NCI-H2081 treated with DMSO at 0.1 percent for 48 hours (cell line): ENCODE measurements at places on chromosomes 12 and 14.

GRCh38 chr14:100612986-100613385 is 25.8 kb upstream of the BEGAIN start:
- DNase-seq: no peak

- DNase-seq: no peak
Measured at GRCh38 chr12:11578461-11578993, 70.9 kb upstream of the ETV6 start.

- peak; percentile 19 for DNase-seq
Measured at GRCh38 chr12:85390266-85390665, 110.2 kb downstream of the ALX1 start.

- DNase-seq: no peak
Measured at GRCh38 chr12:49000346-49000745, 1.2 kb upstream of the DDN start.

GRCh38 chr14:95544588-95544987 is 9.7 kb downstream of the GLRX5 start:
- DNase-seq: no peak

DNA sequence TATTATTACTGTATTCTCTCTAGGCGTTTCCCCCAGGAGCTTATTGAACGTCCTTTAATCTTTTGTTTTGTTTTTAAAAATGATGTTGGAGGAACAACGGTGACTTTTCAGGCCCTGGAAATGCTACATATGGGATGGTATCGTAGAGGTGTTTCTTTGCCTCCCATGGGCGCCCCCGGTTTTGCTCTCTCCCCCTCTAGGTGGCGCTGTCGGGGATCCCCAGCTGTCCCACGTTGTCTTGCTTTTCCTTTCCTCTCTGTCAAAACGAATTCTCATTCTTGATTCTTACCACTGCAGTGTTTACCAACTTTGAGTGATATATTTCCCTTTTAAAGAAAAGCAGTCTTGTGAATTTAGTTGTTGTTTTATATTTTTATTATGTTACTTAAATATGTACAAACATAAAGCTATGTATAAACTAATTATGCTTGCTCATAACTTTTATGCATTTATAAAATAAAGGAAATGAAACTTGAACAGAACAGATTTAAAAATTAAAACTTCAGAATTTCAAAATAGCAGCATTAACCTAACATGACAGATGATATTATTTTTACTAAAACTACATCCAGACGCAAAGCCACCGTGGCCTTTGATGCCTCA is 171.9 kb downstream of the RGS6 start:
- DNase-seq: no peak

DNA sequence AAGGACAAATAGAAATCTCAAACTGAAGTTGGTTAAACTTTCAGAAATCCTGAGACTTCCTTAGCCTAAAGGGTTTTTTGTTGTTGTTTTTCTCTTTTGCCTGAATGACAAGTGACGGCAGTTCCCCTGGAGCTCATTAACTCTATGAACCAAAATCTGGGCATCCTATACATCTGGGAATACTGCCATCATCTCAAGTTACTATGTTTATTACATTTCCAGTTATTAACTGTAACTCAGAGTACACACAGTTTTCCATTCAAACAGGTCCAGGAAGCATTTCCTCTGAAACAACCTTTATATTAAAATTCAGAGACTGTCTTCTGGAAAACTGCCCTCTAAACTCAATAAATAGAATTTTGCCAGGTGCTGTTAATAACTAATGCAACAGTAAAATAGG is 55.6 kb upstream of the CDKL1 start:
- no peak for DNase-seq

DNA sequence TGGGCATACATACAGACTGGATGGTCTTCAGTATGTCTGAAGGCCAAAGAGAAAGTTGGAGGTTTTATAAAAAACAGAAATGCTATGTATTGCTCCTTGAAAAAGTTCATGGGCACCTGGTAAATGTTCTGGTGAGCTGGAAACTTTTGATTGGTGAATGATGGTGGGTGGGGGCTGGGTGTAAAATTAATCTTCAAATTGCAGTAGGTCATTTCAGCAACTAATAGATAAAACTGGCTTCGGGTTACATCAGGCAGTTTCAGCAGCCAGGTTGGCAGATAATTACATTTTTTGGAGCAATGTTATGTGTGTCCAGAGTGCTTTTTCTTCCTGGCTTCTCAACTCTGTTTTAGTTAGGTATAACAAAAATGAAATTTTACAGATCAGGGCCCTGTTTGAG is 35.3 kb downstream of the SDR9C7 start:
- DNase-seq: no peak

DNA sequence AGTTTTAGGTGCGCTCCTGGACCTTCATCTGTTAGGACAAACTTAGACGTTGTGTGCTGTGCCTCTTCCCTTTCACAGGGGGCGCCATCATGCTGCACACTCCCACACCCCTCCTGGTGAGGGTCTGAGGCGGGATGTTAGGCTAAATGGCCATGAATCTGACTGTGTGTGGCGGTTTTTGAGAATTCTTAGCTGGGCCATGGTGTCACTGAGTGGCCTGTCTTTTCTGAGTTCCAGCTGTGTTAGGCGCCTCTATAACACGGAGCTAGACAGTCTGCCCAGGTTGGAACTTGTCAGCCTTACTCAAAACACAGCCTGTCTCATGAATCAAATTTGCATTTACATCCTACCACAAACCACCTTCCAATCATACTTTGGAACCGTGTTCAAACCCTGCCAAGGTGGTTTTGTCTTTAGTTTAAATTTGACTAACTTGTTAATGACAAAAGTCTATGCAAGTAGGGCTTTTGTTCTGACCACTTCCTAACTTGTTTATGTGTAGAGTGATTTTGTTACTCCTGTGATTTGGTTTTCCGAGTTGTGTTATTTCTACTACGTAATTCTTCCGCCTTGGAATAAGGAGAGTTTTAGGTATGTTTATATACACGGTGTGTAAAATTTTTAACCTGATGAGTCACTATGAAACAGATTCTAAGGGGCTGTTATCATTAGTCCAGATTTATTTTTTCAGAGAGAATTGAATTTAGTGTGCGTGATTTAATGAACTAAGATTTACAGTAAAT is 19.6 kb downstream of the ACVR1B start:
- no peak for DNase-seq

GRCh38 chr12:53074999-53075370 is 4.2 kb downstream of the SPRYD3 start:
- no peak for DNase-seq

DNA sequence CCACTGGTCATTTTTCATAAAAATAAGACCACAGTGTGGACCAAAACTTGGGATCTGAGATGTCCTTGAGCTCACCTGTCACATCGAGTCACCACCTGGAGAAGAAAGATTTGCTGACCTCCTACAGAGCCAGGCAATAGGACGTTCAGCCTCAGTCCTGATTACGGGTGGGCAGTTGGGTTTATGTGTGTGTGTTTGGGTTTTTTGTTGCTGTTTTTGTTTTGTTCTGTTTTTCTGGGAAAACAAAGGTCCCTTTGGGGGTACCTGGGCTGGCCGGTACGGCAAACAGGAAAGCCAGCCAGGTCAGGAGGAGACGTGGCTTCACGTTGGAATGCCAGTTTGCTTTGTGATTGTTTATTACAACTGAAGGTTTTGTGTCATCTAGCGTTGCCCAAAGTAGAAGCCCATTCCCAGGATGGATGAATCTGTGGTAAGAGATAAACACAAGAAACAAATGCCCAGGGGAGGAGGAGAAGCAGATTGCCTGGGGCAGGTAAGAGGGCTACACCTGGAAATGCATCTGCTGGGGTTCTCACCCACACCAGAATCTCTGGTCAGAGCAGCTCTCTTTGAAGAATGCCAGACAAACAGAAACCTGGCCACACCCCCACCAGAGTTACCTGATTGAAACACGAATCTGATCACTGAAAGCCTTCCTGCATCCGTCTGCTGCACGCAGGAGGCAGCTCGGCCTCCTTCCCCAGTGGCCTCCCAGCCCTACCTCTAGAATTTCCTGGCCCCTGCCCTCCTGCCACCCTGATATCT is 100.1 kb upstream of the DIO3 start:
- no peak for DNase-seq

- no peak for DNase-seq
Measured at GRCh38 chr14:104146651-104147345, 8.4 kb downstream of the KIF26A start.

- no peak for DNase-seq
Measured at GRCh38 chr12:50282721-50283228, 545 bp downstream of the LIMA1 start.

DNA sequence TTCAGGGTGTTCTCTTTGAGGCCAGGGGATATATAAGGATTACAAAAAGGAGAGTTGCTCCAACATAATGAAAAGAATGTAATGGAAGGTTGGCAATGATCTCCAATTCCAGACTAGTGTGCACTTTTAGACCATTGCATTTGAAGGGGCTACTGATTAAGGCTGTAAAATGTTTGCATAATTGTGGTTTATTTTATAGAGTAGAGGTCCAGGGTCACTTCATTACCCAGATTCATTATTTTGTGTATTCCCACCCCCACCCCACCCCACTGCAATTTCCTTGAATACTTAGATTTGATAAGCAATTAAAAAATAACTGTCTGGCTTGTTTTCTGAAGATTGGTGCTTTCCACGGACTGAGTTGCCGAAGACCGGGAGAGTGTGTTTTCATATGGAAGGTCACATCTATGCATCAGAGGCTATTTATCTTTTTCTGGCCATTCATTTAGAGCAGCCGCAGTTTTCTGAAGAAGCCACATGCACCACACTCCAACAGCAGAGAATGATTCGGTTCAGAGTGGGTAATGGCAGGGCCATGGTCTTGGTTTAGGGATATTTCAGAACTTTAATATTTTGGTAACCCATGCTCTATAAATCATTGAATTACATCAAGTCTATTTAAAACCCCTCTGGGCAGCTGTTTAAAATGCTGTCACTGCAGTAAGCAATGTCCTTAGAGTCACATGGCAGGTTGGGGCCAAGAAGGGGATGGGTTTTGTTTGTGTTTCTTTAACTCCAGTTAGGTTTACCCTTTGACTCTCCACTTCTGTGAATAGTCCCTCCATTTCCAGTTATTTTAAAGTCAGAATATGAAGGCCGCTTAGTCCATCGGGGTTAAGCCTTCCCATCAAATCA is 94.6 kb downstream of the TMEM30B start:
- DNase-seq: no peak

DNA sequence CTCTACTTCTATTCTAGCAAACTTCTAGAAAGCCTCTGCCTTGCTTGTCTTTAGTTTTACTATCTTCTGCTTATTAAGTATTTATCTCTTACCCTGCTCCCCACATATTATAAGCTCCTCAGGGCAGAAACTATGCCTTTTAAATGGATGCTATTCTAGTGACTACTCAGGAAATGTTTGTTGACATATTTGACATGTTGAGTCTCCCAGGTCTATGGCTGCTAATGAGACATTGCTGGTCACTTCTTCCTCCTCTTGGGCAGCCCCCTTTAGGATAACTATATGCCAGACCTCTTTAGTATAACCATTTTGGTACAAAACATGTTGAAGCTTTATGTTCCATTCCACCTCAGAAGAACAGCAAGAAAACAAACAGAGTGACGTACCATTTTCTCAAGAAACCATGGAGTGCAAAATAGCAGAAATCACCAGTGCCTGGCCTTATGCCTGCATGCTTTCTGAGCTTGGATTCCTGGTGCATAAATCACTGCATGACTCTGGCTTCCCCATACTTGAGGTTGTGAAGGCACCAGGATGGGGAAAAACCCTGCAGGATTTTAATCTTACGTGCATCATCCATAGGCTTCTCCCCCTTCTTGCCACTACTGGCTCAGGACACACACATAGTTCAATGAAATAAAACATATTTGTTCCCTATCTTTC is 202.6 kb downstream of the TMX1 start:
- DNase-seq: no peak
